Activated naive CD4-positive, alpha-beta T cell treated with anti-CD3 and anti-CD28 coated beads for 36 hours (primary cell): ENCODE measurements at places on chromosomes 4 and X.

DNA sequence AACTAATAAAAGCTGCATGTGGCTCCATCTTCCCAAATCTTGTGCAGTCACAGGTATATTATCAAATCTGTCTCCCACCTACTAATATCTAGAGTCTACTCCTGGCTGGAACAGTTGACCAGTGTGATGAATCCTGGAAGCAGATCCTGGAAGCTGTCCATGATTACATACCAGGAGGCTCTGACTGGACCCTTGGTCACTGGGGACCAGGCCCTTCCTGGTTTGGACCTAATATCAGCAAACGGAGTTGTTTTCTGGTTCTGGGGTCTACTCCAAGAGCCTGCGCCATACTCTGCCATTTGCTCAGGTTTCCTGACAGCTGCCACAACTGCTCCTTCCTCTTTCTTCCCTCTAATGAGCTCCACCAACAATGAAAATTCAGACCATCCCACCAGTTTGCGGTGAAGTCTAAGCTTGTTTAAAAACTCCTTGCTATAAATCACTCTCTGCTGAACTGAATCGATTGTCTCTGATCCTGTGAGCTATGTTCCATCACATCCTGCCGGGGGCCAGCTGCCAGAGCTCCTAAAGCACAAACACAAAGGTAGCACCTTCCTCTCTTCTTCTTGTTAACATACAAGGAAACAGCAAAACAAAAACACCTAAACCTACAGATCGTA is 114.2 kb downstream of the PALLD start:
- DNase-seq: no peak

- DNase-seq: peak; percentile 42
Measured at GRCh38 chr4:108146819-108147218, 21.9 kb downstream of the LEF1 start.

DNA sequence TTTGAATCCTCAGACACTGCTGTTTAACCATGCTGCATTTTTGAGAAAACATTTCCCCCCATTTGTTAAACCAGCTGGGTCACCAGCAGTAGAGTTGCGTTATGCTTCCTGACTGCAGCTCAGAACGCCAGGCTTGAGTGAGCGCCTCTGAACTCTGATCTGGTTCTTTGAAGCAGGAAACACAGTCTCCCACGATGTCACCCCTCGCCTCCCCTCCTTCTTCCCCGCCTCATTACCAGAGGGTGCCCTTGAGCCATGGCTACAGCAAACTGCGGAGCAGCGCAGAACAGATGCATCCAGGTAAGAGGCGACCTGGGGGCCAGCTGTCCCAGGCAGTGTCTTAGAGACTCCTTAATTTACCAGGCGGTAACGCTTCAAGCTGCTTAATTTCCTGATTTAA is 78.4 kb downstream of the REPS2 start:
- DNase-seq: no peak

GRCh38 chr4:101774807-101775206 is 15.7 kb upstream of the BANK1 start:
- no peak for DNase-seq

DNA sequence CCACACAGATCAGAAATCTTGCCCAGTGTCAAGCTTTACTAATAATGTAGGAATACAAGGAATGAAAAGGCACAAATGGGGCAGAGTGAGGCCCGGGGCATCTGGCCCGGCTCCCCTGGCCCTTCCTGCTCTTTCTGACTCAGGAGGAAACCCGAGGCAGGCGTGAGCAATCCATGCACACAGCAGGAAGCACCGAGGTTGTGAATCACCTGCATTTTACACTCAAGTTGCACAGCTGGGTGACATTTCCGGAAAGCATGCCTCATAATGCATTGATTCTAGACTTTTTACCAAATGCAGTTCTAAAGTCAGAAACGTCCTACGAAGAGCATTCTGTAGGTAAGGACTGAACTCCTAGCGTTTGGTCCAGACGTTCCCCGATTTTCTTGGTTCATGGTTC is 38.9 kb downstream of the PRIMPOL start:
- DNase-seq: peak; percentile 67

- DNase-seq: no peak
Measured at GRCh38 chr4:102945066-102945465, 74.4 kb downstream of the SLC9B1 start.

DNA sequence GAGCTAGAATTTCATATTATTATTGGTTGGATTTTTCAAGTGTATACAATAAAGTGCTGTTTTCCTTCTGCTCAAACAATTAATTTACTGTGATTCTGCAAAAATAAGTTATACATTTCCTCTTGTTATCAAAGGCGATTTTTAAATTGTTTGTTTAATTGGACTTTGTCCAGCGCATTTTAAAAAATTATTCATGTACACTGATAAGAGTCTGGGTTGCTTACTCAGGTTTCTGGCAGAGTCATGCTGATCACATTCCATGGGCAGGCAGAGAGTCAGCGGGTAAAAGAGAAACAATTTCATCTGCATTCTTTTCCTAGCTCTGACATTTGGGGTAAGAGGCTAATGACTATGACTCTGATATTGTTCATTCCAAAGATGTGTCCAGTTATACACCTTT is 8.9 kb downstream of the FAT4 start:
- DNase-seq: no peak

DNA sequence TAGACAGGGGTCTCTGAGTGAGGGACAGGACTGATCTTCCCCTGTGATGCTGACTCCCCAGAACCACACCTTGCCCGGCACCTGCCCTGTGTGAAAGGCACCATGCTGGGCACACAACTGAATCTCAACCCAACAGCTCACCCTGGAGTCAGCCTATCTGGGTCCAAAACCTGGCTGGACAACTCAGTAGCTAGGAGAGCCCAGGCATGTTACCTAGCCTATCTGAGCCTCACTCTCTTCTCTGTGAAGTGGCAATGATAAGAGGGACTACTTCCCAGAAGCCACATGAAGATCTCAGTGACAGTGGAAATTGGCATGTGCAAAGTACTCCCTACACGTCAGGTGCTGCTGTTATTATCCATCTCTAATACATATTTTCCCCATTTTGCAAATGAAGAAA is 44.8 kb upstream of the PPP2R2C start:
- no peak for DNase-seq

DNA sequence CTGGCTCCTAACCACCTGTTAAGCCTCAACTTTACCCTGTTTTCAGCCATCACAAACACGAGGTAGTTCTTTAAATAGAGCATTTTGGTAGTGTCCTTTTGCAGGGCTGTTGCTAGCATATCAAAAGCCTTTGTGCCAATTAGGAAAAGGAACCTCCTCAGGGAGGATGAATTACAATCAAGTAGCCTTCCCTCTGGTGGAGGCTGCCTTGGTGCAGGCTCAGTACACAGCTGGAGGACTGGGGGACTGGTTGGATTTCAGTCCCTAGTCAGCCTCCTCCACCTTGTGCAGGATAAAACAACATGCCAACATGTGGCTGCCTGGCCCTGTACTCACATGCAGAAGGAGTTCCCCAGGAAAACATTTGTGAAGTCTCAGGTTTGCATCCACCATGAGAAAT is 53.1 kb downstream of the RASGEF1B start:
- DNase-seq: no peak
